Ovary (tissue), 10 donors: ENCODE measurements at places on chromosomes 7 and 10. TPM values are rescaled to one million over a fixed set of nuclear protein-coding genes. Genes with fewer than 3 reads are reported as not detected.
A peak's percentile ranks its signal among the peaks of the same experiment; 100 is the strongest.

GRCh38 chr7:129169171-129169671 lies 19.2 kb upstream of the SMO start:
- peak overlapping the region; percentile 33 for H3K4me3 ChIP-seq
- H3K27me3 ChIP-seq = no peaks in the 10 kb centered on the region
- DNase-seq = peak; percentile 26
- H3K4me1 ChIP-seq = peaks cover 5% of the 10 kb centered on the region
- no peaks in the 10 kb centered on the region for H3K36me3 ChIP-seq

DNA sequence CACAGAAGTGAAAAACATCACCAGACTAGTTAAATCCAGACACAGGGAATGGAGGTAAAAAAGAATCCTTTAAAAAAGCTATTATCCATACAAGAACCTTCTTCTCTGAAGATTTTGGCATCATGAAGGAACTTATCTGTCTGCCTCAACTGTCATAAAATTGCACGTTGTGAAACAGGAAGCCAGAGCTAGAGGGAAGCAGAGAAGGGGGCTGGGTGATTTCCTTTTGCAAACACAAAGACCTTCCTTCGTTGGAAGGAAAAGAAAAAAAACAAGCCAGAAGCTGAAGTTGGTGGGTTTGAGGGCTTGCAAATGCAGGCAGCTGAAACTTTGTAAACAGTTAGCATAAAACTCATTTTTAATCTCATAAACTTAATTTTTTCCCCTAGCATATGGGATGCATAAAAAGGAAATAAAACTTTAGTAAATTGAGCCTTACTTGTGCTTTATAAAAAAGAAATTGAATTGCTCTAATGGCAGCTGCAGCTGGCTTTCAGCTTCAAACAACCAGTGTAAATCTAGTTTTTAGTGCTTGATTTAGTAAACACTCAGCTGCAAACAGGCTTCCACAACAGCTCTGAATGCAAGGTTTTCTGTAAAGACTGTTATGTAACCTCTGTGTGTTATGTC lies 101.6 kb downstream of the OTUD1 start:
- no peaks in the 10 kb centered on the region for H3K27me3 ChIP-seq
- no peaks in the 10 kb centered on the region for H3K4me1 ChIP-seq
- H3K4me3 ChIP-seq = no peak overlapping the region
- H3K27ac ChIP-seq = no peak overlapping the region
- H3K36me3 ChIP-seq = no peaks in the 10 kb centered on the region

DNA sequence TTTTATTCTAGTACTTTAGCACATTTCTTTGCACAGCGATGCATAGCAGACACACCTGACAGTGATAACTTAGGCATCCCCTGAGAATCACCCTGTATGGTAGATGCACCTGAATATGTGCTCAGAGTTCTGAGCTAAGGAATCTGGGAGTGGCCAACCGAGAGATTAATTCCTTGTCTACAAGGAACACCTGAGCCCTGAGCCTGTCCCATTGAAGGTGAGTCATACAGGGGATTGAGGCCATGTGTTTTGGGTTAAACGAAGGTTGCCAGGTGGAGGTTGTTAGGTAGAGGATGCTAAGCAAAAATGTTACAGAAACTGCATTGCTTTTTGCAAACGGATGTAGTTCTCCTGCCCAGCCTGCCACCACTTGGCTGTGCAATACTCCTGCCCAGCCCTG lies 128.9 kb downstream of the AMPH start:
- H3K4me1 ChIP-seq = no peaks in the 10 kb centered on the region
- H3K36me3 ChIP-seq = no peaks in the 10 kb centered on the region
- no peak for DNase-seq
- no peak overlapping the region for H3K27ac ChIP-seq
- H3K27me3 ChIP-seq = no peaks in the 10 kb centered on the region

DNA sequence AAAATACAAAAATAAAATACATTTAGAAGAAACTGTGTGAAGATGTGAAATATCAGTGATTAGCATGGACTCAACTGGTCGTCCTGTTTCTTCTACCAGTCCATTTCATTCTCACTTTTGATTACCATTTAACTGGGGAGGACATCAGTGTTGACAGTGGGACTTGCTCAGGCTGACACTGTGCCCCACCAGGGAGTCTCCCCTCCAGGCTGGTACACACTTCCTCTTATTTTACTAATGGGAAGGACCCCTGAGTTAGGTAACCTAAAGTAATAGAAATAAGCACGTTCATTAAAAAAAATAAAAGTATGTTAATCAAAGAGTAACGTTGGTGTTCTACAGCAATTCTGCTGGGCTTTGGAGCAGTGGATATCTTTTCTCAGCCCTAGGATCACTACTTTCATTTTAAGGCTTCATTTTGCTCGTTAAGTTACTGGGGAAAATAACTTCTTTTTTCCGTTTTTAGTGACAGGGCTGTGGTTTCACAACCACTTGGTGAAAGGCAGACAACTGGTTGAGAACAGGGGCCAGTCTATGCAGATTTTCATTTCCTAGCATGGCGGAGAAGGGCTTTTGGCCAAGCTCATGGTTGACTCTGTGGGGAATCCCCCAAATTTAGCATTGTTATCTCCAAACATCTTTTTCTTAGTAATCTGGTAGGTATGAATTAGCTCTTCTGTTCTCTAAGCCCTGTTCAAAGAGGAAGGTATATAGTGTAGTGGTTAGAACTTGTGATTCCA lies 2.1 kb downstream of the SNX10 start:
- no peaks in the 10 kb centered on the region for H3K27me3 ChIP-seq
- DNase-seq = no peak
- H3K27ac ChIP-seq = no peak overlapping the region
- H3K4me1 ChIP-seq = peaks cover 5% of the 10 kb centered on the region
- no peaks in the 10 kb centered on the region for H3K36me3 ChIP-seq

SPDYE9 gene
- polyA plus RNA-seq = not detected

TAF5 gene
- 3.9 TPM for polyA plus RNA-seq

DNA sequence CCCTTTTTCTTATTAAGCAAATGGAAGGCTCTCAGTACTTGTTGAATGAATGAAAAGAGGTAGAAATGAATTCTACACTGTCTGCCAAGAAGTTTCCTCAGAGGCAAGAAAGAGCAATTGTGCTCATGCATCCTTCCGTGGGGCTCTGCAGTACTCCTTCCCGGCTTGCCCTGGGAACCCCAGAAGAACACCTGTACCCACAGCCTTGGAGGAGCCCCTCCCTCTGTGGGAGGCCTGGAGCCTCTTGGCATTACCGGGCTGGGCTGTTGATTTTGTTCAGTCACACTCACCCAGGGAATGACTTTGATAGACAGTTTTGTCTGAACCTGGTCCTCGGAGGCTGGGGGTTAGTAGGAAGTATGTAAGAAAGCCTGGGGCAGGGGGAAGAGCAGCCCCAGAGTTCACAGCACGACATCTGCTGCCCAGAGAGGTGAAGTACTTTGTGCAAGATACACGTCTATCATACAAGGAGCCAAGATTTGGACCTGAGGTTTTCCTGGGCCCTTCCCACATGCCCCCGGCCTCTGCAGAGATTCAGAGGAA lies 134.8 kb upstream of the GDF10 start:
- no peaks in the 10 kb centered on the region for H3K36me3 ChIP-seq
- H3K4me1 ChIP-seq = peaks cover 2% of the 10 kb centered on the region
- peak overlapping the region; percentile 13 for H3K4me3 ChIP-seq
- no peak overlapping the region for H3K27ac ChIP-seq
- DNase-seq = no peak

HACD1 gene
- 13.6 TPM for polyA plus RNA-seq

GRCh38 chr10:71260622-71261325 lies 48.4 kb downstream of the UNC5B start:
- no peaks in the 10 kb centered on the region for H3K27me3 ChIP-seq
- H3K4me1 ChIP-seq = peaks cover 10% of the 10 kb centered on the region
- no peak overlapping the region for H3K4me3 ChIP-seq
- H3K36me3 ChIP-seq = no peaks in the 10 kb centered on the region
- DNase-seq = peak; percentile 79
- no peak overlapping the region for H3K27ac ChIP-seq

- no peak overlapping the region for H3K4me3 ChIP-seq
- H3K4me1 ChIP-seq = no peaks in the 10 kb centered on the region
- H3K27me3 ChIP-seq = no peaks in the 10 kb centered on the region
- peak; percentile 47 for DNase-seq
- no peaks in the 10 kb centered on the region for H3K36me3 ChIP-seq
- H3K27ac ChIP-seq = no peak overlapping the region
Measured at GRCh38 chr10:98045785-98046389, 15.5 kb upstream of the CRTAC1 start.

GRCh38 chr7:131293018-131293417 lies 34.7 kb upstream of the MKLN1 start:
- H3K4me1 ChIP-seq = no peaks in the 10 kb centered on the region
- DNase-seq = no peak
- no peak overlapping the region for H3K4me3 ChIP-seq
- H3K36me3 ChIP-seq = no peaks in the 10 kb centered on the region

DNA sequence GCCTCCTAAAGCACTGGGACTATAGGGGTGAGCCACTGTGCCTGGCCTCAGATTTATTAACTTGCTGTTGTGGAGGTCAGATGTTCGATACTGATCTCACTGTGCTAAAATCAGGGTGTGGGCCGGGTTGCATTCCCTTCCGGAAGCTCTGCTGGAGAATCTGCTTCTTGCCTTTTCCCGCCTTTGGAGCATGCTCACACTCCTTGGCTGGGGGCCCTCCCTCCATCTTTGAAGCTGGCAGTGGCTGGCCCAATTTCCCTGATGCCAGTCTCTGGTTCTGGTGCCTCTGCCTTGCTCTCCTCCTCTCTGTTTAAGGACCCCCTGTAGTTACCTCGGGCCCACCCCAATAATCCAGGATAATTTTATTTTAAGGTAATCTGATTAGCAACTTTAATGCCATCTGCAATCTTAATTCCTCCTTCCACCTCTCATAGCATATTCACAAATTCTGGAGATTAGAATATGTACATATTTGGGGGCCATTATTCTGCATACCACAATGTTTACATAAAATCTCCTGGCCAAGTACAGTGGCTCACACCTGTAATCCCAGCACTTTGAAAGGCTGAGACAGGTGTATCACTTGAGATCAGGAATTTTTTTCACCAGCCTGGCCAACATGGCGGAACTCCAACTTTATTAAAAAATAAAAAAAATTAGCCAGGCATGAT lies 7.9 kb upstream of the PITRM1 start:
- H3K4me1 ChIP-seq = no peaks in the 10 kb centered on the region
- no peak overlapping the region for H3K4me3 ChIP-seq
- H3K27me3 ChIP-seq = no peaks in the 10 kb centered on the region
- H3K36me3 ChIP-seq = no peaks in the 10 kb centered on the region
- H3K27ac ChIP-seq = no peak overlapping the region
- DNase-seq = no peak
